Foreskin fibroblast (primary cell): ENCODE measurements at places on chromosomes 6 and 20.

- no peak for DNase-seq
Observed at GRCh38 chr6:125668071-125668470, 81.4 kb upstream of the HEY2 start.

- no peak for DNase-seq
Observed at GRCh38 chr6:38077488-38078030, 258.0 kb downstream of the ZFAND3 start.

DNA sequence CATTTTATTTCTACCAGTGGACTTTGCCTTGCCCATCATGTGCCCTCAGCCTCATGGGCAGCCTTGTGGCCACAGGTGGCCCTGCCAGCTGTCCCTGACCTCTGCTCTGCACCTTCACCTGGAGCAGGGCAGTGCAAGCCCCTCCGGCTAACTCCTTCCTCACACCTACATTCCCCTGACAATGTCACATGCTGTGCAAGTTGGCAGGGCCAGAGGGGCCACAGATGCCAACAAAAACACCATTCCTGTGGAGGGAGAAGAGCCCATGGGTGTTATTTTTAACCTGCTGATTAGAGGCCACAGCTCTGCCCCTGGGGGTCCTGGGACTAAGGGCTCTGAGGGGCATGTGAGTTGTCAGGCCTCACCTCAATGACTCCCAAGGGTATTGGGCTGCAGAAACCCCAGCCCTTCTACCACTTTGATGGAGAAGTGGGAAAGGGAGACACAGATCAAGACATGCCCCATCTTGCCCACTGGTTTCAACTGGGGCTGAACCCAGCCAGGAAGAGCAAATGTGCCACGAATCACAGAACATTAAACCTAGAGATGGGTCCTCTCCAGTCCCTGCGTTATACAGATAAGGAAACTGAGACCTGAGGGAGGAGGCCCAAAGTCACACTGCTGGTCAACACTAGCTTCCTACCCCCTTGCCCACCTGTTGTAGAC is 65.0 kb downstream of the MRPL14 start:
- DNase-seq: no peak

GRCh38 chr20:51193066-51193772 is 170.3 kb upstream of the KCNG1 start:
- peak; percentile 29 for DNase-seq

GRCh38 chr6:135277422-135277821 is 96.3 kb downstream of the MYB start:
- DNase-seq: no peak

GRCh38 chr6:154229786-154230185 is 126.8 kb downstream of the IPCEF1 start:
- DNase-seq: no peak
